Activated CD4-positive, alpha-beta T cell treated with anti-CD3 and anti-CD28 coated beads for 24 hours (primary cell): ENCODE measurements at places on chromosomes 11 and 22.

DNA sequence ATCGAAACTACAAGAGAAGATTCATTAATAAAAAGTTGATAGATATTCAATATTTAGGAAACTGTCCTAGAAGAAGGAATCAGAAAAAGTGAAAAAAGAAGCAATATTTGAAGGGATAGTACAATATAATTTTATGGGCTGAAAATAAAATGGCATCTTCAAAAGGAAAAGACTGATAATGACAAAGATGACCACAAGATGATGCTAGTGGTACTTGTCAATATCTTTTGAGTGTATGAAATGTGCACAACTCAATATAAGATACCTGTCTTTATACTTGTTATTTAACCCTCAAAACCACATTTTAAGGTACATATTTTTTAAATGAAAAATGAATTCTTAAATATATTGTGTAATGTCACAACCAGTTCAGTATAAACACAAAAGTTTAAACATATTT lies 1059.6 kb upstream of the RAG2 start:
- DNase-seq, result no peak

GRCh38 chr22:27245056-27245455 lies 556.5 kb downstream of the MN1 start:
- no peak for DNase-seq

- DNase-seq, result no peak
Observed at GRCh38 chr11:66071381-66071801, 1.3 kb downstream of the PACS1 start.

- DNase-seq, result no peak
Observed at GRCh38 chr11:19594326-19594725, 118.3 kb upstream of the NAV2 start.

GRCh38 chr11:11605821-11606450 lies 15.9 kb downstream of the GALNT18 start:
- no peak for DNase-seq

DNA sequence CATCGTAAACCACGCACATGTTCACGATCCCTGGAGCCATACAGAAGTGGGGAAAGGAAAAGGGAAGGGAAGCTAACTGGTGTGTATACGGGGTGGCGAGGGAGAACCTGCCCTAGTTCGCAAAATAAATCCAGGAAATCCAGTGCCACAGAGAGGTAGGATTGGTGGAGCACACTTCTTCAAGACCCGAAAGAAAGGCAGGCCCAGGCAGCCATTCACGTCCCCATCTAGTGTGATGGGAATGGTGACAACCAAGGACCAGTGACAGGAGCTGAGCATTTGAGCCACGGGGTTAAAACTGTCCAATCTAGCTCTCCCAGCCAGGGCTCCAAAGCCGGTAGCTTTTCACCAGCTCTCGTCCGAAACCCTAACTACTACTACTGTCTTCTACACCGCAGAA lies 53.7 kb downstream of the IGSF9B start:
- DNase-seq, result no peak
